ENCODE measurements at places on chromosomes 6 and 20.

DNA sequence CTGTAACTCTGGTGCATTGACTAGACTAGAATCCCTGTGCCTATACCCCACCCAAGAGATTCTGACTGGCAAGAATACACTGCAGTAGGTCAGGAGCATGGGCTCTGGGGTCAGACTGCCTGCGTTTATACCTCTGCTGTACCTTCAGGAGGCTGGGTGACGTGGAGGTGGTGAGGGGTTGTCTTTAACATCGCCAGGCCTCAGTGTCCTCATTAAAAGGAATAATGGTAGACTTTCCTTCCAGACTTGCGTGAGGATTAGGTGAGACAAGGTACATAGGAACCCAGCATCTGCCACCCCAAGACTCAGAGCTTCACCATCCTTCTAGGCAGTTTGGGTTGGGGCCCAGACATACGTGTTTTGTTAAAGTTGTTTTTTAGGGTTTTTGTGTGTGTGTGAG, 44.3 kb downstream of the TM9SF4 start:
- DNase-seq: no peak

GRCh38 chr6:15460110-15460727, 202.6 kb downstream of the DTNBP1 start:
- no peak for DNase-seq

DNA sequence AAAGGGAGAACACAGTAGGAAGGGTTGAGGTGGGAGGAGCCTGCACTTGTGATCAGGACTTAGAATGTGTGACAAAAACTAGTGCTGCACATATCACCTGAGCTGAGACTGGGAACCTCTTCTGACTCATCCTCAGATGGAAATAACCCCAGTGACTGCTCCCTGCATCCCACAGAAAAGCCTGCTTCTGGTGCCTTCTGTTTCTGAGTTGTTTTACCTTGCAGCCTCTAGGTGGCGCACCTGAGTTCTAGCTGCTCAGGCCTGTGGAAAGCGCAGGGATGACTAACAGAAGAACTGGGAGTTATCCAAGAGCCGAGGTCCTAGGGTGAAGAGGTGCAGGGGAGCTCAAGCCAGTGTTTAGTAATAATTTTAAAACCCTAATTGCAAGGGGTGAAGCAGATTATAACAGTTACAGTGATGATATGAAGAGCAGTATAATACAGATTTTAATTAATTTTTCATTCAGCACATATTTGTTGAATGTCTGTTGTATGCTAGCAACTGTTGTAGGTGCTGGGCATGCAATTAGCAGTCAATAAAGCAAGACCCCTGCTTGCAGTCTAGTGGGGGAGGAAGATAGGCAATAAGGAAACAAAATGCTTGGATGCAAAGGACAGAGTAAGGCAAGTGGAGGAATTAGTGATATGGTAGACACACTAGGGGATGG, 302.5 kb downstream of the DHX35 start:
- peak; percentile 39 for DNase-seq

GRCh38 chr6:133190912-133191311, 50.2 kb upstream of the EYA4 start:
- DNase-seq: no peak

- no peak for DNase-seq
These were observed 99.8 kb downstream of the STXBP5 start for GRCh38 chr6:147304016-147304415.

DNA sequence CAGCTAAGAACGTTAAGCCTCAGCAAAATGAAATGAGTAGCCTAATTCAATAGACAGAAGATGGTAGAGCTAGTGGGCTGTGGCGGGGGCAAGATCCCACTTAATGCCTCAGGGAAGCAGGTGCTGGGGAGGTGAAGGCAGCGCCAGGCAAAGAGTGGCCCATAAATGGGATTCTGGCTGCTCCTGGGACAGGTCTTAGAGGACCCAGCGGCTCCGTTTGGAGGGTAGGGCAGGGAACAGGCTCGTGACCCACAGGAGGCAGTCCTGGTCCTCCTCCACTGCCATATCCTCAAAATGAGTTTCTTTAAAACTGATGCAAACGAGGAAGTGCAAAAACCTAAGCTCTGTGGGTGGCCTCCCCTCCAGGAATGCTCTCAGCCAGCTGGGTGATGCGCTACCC, 32.7 kb downstream of the SAYSD1 start:
- no peak for DNase-seq

GRCh38 chr6:44002593-44003344, 124.5 kb downstream of the MRPL14 start:
- DNase-seq: peak; percentile 58

DNA sequence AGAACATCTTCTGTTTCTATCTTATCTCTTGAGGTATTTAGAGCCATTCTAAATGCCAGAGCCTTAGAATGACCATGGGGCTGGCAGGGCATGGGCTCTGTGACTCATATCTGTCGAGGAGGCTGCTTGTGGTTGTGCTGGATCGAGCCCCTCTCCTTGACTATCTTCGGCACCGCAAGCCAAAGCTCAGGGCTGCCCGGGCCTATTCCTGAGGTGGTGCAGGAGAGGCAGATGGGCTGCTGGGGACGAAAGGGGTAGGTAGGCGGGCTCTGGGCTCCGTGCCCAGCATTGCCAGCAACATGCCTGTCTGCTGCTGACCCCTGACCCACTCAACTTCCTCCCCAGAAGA, 89.9 kb downstream of the NOL4L start:
- no peak for DNase-seq

- no peak for DNase-seq
These were observed 927 bp downstream of the IL20RA start for GRCh38 chr6:137043710-137044365.

DNA sequence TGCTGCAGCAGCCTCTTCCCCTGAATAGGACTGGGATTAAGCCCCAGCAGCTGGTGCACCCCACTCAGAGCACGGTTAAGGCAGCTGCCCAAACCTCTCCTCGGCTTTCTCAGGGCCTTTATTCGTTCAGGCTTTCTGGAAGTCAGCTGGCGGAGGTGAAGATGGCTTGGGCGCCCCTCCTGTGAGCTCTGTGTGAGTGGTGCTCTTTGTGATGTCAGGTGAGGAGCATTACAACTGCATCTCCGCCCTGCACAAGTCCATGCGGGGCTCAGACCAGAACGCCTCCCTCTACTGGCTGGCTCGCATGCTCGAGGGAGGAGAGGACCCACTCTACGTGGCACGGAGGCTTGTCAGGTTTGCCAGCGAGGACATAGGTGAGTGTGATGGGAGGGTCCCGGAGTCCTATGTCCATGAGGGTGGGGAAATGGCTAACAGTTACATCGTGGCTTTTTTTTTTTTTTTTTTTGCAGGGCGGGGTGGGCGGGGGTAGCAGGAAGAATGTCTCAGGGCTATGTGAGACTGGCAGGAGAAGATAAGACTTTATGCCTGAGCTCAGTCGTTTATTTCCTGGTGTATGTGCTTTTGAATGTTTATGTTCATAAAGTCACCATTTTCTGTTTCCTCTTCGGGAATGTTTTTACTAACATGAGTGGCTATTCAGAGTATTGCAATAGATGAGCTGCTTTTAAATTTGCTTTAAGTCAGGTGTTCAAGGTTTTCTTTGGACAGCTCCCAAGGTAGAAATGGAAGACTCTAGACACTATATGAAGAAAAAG, 18.2 kb downstream of the WRNIP1 start:
- DNase-seq: no peak
